Hippocampal formation (tissue), 2 donors: ENCODE measurements at places on chromosomes 11 and 22.

- DNase-seq: no peak
Observed at GRCh38 chr11:76672431-76673175, 2.1 kb upstream of the LRRC32 start.

DNA sequence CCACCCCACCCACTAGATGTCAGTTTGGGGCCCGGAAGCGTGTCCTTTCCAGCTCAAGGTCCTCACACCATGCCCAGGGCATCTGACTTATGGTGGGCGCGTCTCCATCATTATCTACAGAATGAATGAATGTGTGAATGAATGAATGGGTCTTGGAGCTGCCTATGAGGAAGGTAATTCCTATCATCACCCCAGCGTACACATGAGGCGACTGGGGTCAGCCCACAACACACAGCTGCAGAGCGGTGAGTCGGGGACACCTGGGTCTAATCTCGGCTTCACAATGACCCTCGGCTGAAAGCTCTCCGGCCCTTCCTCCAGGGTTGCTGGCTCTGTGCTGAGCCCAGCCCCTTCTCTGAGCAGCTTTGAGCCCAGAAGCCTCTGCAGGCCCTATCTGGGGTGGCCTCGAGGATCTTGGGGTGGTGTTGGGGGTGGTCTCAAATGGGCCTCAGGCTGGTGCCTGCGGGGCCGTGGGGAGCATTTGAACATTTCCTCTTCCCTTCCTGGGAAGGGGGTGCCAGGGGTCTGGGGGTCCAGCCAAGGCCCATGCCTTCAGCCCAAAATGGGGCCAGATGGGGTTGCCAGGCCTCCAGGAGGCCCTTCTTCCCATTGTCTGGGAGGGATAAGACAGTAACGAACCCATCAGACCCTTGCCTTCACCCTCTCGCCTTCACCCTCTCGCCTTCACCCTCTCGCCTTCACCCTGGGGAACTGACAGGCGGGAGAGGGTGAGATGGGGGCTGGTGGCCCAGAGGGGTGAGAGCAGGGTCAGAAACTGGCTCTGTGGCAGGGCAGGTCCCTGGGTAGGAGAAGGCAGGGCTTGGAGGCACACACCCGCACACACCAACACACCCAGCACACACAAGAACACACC lies 82.4 kb downstream of the MYEOV start:
- no peak for DNase-seq

GRCh38 chr11:127039591-127039990 lies 39.0 kb upstream of the KIRREL3 start:
- no peak for DNase-seq

DNA sequence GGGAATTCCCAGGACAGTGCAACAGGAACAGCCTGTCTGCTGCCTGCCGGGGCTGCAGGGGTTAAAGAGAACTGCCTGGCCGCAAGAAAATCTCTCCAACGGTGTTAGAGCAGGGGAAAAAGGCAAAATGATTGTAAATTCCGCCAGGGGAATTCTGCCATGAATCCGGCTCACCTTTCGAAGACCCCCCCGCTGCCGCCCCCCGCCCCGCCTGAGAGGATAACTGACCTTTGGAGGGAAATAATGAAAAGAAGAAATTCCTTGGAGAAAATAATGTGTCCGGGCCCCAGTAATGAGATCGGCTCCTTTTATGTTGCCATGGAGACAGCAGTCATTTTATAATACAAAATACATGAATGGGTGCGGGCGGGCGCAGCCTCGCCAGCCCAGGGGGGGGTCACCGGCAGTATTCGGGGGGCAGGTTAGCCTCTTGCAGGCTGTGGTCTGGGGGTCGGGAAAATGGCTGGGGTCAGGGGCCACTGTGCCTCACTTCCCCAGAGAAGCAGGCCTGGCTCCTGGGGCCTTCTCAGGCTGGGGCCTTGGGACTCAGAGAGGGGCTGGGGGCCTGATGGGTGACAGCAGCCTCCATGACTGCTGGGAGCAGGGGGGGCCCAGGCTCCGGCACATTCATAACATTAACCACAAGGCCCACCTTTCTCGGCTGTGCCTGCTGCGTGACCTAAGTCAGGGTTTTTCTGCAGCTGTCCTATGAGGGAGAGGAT lies 228.1 kb downstream of the MN1 start:
- no peak for DNase-seq

DNA sequence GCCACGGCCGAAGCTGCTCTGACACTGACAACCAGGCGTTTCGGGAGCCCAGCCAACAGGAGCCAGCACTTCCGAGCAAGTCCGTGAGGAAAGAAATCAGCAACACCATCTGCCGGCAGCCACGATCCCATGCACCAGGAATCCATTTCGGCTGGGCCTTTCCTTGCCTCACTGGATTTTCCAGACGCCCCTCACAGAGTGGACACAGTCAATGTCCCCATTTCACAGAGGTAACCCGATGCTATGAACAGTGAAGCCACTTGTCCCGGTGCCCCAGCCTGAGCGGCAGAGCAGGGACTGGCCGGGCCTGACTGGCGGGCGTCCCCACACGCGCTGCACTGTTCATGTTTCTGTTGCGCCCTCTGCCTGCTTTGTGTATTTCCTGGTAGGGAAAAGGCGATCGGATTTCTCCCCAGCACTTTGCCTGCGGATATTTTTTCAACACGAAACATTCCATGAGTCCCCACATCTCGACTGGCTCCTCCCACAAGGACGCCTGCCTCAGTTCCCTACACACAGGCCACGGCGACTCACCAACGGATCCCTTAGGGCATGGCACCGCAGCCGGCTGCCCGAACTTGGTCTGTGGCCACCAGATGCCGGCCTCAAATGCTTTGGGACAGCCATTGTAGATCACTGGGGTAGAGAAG lies 55.3 kb downstream of the TRMU start:
- DNase-seq: peak; percentile 0

- DNase-seq: peak; percentile 72
Observed at GRCh38 chr22:38766076-38766777, 10.4 kb upstream of the SUN2 start.

DNA sequence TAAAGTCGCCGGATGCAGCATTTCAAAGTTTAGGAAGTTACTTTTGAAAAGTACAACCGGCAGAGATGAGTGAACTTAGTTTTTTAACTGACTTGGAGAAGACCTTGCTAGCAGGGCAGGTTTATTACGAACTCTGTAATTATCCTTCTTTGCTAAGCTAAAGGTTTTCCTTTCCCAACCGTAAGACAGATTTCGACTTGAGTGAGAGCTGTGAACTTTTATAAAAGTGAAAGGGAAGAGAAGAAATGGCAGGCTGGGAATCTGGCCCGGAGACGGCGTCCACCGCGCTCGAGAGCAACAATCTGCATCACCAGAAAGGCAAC lies 659 bp upstream of the TEAD1 start:
- no peak for DNase-seq

DNA sequence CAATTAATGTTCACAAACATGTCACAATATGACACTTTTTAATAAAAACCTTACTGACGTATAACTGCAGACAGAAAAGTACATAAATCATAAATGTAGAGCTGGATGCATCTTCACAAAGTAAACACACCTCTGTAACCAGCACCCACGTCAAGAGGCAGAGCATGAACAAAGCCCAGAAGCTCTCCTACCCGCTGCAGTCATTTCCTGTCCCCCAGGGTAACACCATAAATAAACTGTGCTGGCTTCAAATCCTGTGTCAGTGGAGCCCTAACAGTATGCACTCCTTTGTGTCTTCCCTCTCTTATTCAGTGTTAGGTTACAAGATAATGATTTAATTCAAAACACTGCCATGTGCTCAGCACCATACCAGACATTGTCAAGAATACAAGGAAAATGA lies 5.7 kb downstream of the SYT13 start:
- no peak for DNase-seq

DNA sequence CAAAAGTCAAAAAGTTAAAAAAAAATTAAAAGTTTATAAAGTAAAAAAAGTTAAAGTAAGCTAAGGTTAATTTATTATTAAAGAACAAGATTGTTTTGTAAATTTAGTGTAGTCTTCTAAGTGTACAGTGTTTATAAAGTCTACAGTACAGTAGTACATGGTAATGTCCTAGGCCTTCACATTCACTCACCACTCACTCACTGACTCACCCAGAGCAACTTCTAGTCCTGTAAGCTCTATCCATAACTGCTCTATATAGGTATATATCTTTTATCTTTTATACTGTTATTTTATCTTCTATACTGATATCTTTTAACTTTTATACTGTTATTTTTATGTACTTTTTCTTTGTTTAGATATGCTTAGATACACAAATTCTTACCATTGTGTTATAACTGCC lies 11.2 kb downstream of the C2CD3 start:
- no peak for DNase-seq

DNA sequence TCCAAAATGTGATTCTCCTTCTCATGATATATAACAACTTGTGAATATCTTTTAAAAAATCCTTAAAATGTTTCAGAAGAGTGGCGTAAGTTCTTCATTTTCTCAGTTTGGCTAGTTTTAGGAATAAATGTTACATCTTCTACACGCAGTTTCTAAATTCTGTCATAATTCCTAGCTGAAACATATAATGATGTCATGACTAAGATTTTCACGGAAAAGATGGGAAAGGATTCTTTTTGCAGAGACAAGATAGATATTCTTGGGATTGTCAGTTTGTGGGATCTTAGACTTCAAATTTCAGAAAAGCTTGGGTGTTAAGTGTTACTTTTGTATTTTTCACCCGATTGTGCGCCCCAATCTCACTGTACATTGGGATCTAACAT lies 1.7 kb downstream of the EED start:
- no peak for DNase-seq

GRCh38 chr11:74989260-74989638 lies 516 bp downstream of the NEU3 start:
- DNase-seq: no peak

GRCh38 chr11:96035031-96035739 lies 111.3 kb upstream of the MTMR2 start:
- no peak for DNase-seq

DNA sequence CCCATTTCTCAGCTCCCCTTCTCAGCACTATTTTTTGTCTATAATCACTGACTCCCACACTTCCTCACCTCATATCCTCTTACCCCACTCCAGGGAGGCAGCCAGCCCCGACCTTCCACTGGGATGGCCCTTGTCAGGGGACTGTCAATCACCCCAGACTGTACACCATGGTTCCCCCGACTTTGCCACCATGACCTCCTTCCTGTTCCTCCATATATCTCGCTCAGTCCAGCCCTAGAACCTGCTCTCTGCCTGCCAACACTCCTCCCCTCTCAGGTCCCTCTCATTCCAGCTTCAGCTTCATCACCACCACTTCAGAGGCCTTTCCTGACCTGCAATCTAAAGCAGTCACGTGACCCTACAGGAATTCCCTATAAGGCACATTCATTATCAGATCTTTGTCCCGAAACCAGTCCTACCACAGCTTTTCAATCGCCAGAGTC lies 16.5 kb downstream of the PRPF19 start:
- no peak for DNase-seq

DNA sequence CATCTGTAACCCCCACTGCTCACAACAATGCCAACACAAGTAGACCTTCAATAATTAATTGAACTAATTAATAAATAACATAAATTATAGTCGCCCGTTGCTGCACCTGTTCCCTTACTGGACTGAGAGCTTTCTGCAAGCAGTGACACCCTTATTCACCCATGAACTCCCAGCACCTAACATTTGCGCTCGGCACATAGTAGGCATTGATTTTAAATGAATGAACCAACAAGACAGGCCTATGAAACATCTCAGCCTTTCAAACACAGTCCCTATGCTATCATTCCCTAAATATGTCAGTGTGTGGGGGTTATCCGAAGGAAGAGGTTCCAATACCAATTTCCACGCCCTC lies 1.1 kb downstream of the THAP12 start:
- DNase-seq: no peak

DNA sequence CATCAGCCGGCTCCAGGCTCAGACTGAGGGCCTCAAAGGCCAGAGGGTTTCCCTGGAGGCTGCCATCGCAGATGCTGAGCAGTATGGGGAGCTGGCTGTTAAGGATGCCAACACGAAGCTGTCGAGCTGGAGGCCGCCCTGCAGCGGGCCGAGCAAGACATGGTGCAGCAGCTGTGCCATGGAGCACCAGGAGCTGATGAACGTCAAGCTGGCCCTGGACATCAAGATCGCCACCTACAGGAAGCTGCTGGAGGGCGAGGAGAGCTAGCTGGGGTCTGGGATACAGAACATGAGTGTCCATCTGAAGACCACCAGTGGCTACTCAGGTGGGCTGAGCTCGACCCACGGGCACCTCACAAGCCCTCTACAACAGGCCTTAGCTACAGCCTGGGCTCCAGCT lies 4.0 kb upstream of the SCUBE2 start:
- DNase-seq: no peak

GRCh38 chr22:23742505-23743264 lies 8.2 kb downstream of the ZNF70 start:
- no peak for DNase-seq

GRCh38 chr22:44918925-44919392 lies 90.8 kb downstream of the PHF21B start:
- no peak for DNase-seq

DNA sequence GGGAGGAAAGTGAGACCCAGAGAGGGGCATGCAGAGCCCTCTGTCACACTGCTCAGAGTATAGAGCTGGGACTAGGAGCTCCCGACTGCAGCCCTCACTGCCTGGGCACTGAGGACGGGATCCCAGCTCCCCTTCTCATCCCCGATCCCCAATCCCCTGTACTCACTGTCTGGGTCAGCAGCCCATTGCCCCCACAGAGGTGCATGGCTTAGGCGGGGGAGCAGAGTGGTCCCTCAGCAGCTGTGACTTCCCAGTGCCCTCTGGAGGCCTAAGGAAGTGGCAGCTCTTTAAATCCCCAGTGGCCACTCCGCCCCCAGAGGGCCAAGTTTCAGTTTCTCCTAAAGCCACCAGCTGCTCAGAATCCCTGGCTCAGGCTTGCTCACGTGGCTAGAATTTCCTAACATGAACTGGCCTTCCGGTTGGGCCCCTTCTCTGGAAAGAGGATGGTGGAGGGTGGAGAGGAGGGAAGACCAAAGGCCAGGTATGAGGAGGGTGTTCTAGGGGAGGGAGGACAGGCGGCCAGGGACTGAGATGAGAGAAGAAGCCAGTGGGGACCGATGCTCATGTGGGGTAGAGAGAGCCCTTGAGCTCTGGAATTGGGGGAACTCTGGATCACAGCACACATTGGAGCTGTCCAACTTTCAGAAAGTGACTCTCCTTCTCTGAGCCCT lies at the start of gene BATF2:
Gene BATF2 (minus strand): TSS at position 262 of the 671 bp plus-strand sequence. CDS start 57 bp downstream, at position 205.
- peak; percentile 36 for DNase-seq

DNA sequence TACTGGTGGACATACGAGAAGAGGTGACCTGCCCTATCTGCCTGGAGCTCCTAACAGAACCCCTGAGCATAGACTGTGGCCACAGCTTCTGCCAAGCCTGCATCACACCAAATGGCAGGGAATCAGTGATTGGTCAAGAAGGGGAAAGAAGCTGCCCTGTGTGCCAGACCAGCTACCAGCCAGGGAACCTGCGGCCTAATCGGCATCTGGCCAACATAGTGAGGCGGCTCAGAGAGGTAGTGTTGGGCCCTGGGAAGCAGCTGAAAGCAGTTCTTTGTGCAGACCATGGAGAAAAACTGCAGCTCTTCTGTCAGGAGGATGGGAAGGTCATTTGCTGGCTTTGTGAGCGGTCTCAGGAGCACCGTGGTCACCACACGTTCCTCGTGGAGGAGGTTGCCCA lies 6.9 kb downstream of the TRIM6 start:
- DNase-seq: no peak

- DNase-seq: no peak
Observed at GRCh38 chr11:77814848-77815247, 5.7 kb downstream of the RSF1 start.

- DNase-seq: no peak
Observed at GRCh38 chr11:10779086-10779485, 28.0 kb downstream of the CTR9 start.
